Activated CD4-positive, CD25-positive, alpha-beta regulatory T cell treated with anti-CD3 and anti-CD28 coated beads, Interleukin-2, amount 50 U/mL, for 72 hours (primary cell): ENCODE measurements at places on chromosomes 13 and 19.
A peak's percentile ranks its signal among the peaks of the same experiment; 100 is the strongest.

GRCh38 chr13:109665781-109666249 is 120.6 kb downstream of the IRS2 start:
- DNase-seq = no peak

DNA sequence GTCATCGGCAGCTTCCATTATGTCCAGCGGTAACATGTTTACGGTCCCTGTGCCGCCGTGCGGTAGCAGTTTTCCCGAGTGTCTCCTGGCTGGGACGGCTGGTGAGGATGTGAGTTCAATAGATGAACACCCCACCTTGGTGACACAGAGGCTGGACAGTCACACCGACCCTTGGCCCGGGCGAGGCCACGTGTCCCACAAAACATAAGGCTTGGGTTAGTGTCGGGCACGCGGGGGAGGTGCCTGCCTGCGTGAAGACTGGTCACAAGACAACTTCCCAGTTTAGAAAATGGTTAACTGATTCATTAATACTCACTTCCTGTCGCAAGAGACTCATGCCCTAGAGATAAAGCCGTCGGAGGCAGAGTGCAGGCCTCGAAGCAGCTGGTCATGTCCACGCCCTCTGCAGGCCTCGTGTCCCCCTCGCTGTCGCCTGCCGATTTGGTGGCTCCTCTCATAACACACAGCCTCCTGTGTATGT is 17.2 kb downstream of the RASA3 start:
- peak; percentile 36 for DNase-seq

DNA sequence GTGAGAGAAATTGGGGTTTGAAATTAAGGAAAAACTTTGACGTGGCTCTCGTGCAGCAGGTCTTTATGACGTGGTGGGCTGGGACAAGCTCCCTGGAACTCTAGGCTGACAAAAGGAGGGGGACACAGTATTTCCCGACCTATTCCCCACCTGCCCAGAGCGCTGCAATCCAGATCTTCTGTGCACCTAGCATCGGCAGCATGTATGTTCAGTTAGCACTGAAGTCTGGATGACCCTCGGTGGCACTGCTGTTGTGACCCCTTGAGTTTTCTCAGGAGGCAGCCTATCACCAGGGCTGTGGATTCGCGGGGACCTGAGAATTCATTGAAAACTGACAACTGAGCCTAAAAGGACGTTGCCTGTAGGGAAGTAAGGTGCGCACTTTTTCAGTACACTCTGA is 9.1 kb upstream of the ZNF536 start:
- no peak for DNase-seq

- no peak for DNase-seq
Observed at GRCh38 chr13:24307211-24308067, 1.9 kb upstream of the C1QTNF9 start.

DNA sequence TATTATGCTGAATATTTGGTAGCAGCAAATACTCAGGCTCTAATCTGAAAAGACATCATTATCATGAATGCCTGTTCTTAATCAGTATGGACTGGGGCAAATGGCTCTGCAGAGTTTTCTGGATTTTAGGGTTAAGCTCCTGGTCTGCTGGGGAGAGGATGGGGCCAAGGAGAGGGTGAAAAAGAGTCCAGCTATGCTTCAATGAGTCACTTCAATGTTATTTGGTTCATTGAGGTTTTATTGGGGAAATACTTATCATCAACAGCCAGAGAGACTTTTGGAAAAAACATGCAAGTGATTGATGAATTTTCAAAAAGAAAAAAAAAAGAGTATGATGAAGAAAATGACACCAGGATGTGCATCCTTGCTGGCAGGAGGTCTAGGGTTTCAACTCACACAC is 278.3 kb downstream of the UQCRFS1 start:
- DNase-seq = no peak

GRCh38 chr13:110005563-110005962 is 219.2 kb upstream of the IRS2 start:
- DNase-seq = no peak

DNA sequence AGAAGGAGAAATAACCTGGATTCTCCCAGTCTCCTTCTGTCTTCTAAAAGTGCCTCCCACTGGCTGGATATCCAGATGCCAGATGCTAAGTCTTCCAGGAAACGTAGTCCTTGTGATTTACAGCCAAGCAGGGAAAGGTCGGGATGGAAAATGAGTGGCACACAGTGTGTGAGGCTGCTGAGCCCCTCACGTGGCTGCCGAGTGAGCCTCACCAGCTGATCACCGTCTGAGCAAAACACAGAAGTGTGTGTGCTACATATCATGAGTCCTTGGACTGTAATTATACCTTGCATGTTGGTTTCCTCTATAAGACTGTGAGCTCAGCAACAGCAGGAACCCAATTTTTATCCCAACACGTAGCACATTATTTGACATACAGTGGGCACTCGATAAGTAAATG is 15.1 kb downstream of the LHFPL6 start:
- DNase-seq = no peak

DNA sequence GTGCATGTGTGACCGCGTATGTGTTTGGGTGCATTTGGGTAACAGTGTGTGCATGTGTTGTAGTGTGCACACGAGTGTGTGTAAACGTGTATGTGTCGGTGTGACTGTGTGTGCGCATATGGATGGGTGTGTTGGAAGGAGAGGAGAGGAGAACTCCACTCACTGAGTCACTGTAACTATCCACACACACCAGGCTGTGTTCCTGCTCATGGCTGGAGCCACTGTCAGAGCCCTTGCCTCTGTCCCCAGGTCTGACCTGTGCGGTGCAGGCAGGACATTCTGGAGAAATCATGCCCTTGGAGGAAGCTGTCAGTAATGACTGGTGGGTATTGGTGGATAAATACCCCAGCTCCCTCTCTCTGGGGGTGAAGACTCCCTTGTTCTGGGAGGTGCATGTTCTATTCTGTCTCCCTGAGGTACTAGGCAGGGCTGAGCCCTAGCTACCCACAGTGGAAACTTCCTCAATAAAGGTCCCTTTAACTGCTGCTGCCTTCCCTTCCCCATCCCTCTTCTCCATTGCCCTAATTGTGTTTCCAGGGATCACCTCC is 48.4 kb downstream of the CYP4F22 start:
- DNase-seq = no peak

- DNase-seq = no peak
Observed at GRCh38 chr19:55546822-55547614, 1.7 kb upstream of the SBK3 start.

GRCh38 chr13:97757807-97758206 is 195.7 kb upstream of the IPO5 start:
- DNase-seq = no peak

DNA sequence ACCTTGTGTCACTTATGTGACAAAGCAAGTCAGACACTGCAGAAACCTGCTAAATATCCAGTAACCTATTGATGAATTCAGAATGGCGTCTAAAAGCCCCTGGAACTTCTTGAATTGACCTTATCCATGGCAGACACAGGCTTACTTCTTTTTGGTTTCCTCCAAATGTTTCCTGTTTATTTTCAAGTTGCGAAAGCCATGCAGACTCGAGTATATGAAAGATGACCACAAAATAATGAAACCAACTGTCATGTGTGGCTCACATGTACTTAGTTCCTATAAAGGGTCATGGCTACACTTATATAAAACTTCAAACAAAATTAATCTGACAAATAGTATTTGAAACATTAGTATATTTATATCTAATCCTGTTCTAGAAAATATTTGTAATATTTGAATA is 113.1 kb upstream of the FNDC3A start:
- no peak for DNase-seq

- no peak for DNase-seq
Observed at GRCh38 chr19:16751701-16752100, 32.1 kb downstream of the NWD1 start.

GRCh38 chr19:9498183-9498902 is at the start of gene ZNF560:
Gene ZNF560, minus strand, starts transcription at chr19:9498616. Its CDS starts 23,303 bp downstream, at chr19:9475313.
- peak; percentile 32 for DNase-seq

GRCh38 chr13:34862311-34862710 is 79.8 kb upstream of the NBEA start:
- no peak for DNase-seq

- DNase-seq = no peak
Observed at GRCh38 chr13:110397436-110398115, 90.5 kb downstream of the COL4A2 start.

DNA sequence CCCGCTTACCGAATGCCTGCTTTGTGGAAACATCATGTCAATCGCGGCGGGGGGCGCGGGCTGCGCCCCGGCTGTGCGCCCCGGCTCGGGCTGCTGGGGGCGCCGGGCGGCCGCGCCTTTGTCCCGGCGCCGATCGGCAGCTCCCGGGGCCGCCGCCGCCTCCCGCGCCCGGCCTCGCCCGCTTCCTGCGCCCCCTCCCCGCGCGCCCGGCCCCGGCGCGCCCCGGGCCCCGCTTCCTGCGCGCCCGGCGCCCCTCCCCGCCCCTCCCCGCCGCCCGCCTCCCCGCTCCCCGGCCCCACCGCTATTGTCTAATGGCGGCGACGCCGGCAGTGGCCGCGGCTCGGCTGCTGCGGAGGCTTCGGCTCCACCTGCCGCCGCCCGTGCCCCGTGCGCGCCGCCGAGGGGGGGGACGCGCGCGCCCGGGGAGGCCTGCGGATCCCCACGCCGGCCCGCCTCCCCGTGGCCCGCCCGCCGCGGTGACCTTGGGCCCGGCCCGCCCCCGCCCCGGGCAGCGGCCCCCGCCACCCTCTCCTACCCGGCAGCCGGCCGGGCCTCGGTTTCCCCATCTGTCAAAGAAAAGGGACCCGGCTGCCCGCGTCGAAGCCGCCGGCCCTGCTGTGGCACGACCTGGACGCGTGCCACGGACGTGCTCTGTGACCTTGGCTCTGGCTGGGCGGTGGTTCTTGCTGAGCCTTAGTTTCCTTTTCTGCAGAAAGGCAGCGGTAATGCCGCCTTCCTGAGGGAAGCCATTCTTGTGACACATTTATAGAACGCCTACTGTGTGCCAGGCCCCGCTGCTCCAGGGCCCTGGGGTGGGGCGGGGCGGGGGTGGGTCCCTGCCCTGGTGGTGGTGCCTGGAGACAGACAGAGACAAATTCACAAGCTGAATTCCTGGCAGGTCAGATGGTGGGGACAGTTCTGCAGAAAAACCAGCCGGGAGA is at the start of gene TLE5:
Gene TLE5 (minus strand): TSS at position 331 of the 941 bp plus-strand sequence. CDS start 295 bp downstream, at position 36.
- peak; percentile 72 for DNase-seq

DNA sequence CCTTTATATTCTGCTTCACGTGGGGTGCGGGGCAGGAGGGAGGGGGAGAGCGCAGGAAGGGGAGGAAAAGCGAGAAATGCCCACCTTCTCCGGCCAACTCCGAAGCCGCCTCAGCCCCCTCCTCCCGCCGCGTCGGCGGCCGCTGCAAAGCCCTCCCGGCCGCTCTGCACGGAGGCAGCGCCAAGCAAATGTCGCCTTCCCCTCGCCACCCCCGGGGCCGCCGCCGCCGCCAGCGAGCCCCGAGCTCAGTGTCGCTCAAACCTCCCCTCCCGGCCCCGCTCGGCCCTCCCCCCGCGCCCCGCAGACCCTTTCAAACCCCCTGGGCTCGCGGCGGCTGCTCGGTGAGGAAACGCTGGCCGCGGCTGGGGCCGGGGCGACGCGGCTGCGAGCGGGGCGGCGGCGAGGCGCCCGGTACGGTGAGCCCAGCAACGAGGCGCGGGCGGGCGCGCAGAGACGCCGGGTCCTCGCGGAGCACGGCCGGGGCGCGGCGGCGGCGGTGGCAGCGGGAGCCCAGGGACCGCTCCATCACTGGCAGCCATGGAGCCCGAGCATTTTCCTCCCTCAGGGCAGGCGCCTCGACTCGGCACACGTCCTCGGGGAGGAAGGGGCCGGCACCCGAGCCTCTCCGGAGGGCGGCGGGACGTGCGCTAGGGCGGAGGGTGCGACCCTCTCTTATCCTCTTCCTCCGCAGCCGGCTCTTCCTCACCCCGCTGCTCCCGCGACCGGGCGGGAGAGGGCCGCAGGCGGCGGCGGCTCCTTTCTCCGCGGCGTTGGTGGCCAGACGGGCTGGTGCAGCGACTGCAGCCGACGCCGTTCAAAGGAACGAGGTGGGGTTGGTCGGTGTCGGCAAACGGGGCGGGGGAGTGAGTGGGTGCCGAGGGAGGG is 463 bp upstream of the TSC22D1 start:
- peak; percentile 40 for DNase-seq

DNA sequence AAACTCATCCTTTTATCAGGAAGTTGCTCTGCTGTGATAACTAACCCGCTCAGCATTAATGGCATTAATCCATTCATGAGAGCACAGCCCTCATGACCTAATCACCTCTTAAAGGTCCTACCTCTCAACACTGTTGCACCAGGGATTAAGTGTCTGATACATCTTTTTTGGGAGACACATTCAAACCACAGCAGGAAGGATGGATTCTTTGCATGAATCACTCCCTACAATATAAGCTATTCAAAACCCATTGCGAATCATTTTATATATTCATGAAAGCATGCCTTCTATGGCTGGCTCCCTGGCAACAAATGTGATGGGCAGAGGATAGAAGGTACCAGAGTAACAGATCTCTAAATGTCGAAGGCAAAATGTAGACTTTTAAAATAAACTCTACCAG is 27.6 kb downstream of the ARL11 start:
- no peak for DNase-seq

DNA sequence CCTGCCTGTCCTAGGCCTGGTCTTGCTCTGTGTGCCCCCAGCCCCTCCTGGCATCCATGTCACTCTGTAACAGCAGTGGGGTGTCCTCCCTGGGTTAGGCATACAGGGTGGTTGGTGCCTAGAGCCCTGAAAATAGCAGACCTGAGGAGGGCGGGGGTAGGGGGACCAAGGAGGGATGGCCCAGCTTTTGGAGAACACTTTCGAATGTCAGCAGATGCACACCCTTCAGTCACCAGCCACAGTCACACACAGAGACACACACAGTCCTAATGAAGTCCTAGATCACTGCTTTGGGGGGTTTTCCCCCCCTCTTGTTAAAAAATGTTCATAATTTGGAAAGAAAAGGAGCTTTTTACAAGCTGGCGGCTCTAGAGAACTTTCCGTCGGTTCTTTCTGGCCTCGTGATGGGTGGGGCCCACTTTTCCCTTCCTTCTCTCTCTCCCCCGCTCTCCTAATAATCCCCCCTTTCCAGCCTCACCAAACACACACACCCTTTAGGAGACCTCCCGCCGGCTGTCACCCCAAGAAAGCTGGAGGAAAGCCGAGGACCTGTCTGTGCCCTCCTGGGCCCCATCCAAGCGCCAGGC is 47.9 kb downstream of the LYL1 start:
- no peak for DNase-seq

DNA sequence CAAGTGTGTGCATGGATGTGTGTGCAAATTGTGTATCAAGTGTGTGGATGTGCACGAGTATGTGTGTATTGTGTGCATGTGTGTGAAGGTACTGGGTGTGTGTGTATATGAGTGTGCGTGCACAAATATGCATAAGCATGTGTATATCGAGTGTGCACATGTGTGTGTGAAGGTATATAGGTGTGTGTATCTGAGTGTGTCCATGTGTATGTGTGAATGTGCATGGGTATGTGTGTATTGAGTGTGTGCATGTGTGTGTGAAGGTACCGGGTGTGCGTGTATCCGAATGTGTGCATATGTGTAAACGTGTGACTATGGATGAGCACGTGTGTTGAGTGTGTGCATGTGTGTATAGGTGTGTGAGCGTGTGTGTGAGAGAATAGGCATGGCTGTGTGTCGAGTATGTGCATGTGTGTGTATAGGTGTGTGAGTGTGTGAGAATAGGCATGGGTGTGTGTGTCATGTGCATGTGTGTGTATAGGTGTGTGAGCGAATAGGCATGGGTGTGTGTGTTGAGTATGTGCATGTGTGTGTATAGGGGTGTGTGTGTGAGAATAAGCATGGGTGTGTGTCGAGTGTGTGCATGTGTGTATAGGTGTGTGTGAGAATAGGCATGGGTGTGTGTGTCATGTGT is 12.8 kb downstream of the EVI5L start:
- no peak for DNase-seq

GRCh38 chr19:43337737-43338136 is 15.7 kb upstream of the CD177 start:
- no peak for DNase-seq
